ENCODE measurements at places on chromosomes 13 and 19.

- no peak overlapping the region for H3K27ac ChIP-seq
- H3K36me3 ChIP-seq = no peaks in the 10 kb centered on the region
- no peak for DNase-seq
- H3K27me3 ChIP-seq = no peaks in the 10 kb centered on the region
- H3K4me3 ChIP-seq = no peak overlapping the region
Observed at GRCh38 chr13:58018020-58018419, 386.5 kb downstream of the PCDH17 start.

GRCh38 chr13:94399812-94400211 lies 79.7 kb downstream of the DCT start:
- DNase-seq = no peak
- no peak overlapping the region for H3K4me3 ChIP-seq
- H3K27ac ChIP-seq = no peak overlapping the region
- H3K4me1 ChIP-seq = no peaks in the 10 kb centered on the region
- no peaks in the 10 kb centered on the region for H3K27me3 ChIP-seq
- H3K36me3 ChIP-seq = no peaks in the 10 kb centered on the region

- H3K27ac ChIP-seq = no peak overlapping the region
- H3K36me3 ChIP-seq = peaks cover 10% of the 10 kb centered on the region
- H3K4me3 ChIP-seq = no peak overlapping the region
- H3K4me1 ChIP-seq = peaks cover 3% of the 10 kb centered on the region
Observed at GRCh38 chr19:11242864-11243797, 3.7 kb downstream of the ANGPTL8 start.

GRCh38 chr13:30051531-30052060 lies 201.2 kb upstream of the UBL3 start:
- no peaks in the 10 kb centered on the region for H3K36me3 ChIP-seq
- H3K27ac ChIP-seq = no peak overlapping the region
- no peak overlapping the region for H3K4me3 ChIP-seq
- H3K4me1 ChIP-seq = 0 out of 2 replicates have a peak, but pooled peaks cover 3% of the 10 kb centered on the region
- H3K27me3 ChIP-seq = no peaks in the 10 kb centered on the region

- no peak overlapping the region for H3K4me3 ChIP-seq
- H3K27me3 ChIP-seq = peaks cover 5% of the 10 kb centered on the region
- H3K36me3 ChIP-seq = no peaks in the 10 kb centered on the region
- peaks cover 14% of the 10 kb centered on the region for H3K4me1 ChIP-seq
- H3K27ac ChIP-seq = no peak overlapping the region
Observed at GRCh38 chr19:55088021-55088451, 12.4 kb downstream of the EPS8L1 start.

DNA sequence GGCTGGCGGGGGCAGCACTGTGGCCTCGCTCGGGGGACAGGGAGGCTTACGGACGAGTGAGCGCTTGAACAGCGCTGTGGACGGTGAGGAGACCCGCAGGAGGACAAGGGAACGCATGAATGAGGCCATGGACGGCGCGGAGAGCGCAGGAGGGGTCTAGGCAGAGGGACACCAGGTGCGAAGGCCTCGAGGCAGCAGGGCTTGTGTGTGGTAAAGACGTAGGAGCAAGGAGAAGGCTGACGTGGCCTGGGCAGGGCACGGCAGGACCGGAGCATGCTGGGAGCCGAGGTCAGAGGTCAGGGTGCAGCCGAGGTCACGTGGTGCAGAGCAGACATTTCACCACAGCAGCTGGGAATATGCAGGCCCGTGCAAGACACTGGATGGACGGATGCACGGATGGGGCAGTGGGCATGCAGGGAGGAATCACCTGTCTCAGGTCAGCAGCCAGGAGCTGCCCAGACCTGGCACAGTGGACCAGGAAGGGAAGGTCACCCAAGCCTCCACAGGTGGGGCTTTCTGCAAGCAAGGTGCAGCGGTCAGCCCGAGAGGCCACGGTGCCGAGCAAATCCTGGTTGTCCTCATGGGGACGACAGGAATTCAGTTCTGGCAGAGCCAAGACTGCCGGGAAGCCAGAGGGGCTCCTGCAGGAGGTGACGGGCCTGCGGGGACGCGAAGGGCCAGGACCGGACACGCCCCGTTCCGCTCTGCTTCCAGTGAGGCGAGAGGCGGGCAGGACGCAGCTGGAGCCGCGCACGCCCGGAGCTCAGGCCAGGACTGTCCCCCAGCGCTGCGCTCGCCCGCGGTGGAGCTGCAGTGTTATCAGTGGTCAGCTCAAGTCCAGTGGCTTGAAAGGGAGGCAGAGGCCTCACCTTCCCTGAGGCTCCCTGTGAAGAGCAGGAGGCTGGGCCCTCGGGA lies 72.2 kb downstream of the RASA3 start:
- DNase-seq = no peak
- no peak overlapping the region for H3K4me3 ChIP-seq
- H3K27me3 ChIP-seq = no peaks in the 10 kb centered on the region
- H3K36me3 ChIP-seq = no peaks in the 10 kb centered on the region
- peaks cover 8% of the 10 kb centered on the region for H3K4me1 ChIP-seq

DNA sequence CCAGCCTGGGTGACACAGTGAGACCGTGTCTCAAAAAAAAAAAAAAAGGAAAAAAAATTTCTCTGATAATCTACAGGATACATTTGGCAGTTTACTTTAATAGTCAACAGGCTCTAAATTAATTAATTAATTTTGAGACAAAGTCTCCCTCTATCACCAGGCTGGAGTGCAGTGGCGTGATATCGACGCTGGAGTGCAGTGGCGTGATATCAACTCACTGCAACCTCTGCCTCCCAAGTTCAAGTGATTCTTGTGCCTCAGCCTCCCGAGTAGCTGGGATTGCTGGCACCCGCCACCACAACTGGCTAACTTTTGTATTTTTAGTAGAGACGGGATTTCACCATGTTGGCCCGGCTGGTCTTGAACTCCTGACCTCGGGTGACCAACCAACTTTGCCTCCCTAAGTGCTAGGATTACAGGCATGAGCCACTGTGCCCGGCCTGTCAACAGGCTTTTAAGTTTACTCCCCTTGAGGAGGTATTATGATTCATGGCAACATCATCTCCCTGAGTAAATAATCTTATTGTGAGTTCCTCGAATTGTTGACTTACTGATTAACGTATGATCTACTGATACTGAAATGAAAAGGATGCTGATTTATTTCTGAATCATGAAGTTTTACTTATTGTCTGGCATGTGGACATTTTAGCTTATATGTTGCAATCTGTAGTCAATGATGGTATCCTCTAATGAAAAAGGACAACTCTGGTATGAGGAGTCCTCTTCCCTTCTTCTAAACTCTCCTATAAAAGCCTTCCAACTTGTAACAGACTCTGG lies 21.3 kb upstream of the MTRF1 start:
- DNase-seq = no peak
- peaks cover 3% of the 10 kb centered on the region for H3K4me1 ChIP-seq
